ENCODE measurements at places on chromosomes 7 and 10.

- DNase-seq, result no peak
Observed at GRCh38 chr7:134552105-134552504, 3.2 kb downstream of the AKR1B15 start.

DNA sequence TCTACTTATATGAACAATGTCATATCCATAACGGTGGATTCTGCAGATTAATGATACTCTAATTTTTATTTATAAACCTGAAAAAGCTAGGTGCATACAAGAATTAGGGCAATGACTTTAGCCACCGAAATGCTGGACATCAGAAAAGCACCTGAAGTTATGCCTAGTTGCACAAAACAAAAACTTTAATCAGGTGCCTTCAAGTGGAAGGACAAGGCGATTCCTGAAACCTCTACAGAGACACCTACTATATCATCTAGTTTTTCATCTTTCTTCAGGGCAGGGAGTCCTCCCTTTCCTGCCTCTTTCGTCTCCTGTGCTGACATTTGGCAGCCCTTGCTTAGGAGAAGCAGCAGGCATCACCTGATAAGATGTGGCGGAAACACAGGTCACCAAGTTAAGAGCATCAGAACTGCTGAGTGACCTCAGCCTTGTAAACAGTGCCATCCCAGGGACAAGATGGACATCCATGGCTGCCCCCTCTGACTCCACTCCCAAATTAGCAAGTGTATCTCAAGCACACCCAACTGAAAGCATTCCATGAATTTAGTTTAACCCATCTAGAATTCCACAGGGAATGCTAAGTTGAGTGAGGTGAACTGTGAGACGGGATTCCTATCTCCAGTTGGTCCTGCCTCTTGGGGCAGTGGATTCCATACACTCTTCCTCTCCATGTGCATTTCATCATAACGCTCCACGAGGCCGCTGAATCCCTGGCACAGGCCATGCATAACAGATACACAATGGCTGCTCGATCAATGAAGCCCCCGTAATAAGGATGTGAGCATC, 5.8 kb downstream of the ITPRIP start:
- no peak for DNase-seq

DNA sequence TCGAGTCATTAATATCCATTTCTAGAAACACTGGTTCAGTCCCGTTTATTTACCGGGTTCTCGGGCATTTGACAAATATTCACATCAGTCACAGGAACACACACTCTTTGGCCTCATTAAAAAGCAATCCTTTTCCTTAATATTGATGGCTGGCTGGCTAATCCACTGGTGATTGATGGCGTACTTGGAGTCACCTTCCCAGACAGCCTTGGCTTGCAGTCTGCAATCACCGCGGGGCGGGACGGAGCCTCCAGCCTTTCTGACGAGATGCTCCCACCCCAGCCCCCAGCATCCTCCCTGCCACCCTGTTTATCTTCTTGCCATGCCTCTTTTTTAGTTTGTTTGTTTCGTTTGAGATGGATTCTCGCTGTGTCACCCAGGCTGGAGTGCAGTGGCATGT, 36.6 kb downstream of the SRRM3 start:
- no peak for DNase-seq

GRCh38 chr10:132213917-132214316, 27.2 kb downstream of the DPYSL4 start:
- no peak for DNase-seq

GRCh38 chr7:3722396-3722922, 421.4 kb downstream of the SDK1 start:
- DNase-seq, result no peak

DNA sequence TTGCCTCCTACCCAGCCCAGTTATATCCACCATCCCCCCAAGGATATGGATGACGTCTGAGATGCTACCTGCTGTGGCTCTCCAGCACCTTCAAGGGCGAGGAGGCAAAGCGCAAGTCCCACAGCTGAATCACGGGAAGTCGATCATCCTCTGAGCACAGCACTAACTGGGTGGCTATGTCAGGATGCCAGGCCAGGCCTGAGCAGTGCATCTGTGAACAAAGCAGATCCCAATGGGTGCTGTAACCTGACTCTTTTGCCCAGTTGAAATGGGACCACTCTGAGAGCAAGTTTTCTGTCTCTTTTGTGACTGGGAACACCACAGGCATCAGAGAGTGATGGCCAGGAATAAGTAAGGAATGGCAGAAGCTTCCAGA, 12.3 kb downstream of the SEC31B start:
- DNase-seq, result no peak

All from T-helper 2 cell (primary cell).